Umbilical cord (tissue), 2 donors: ENCODE measurements at places on chromosomes 4 and X.
A peak's percentile ranks its signal among the peaks of the same experiment; 100 is the strongest.

- DNase-seq, result no peak
Measured at GRCh38 chr4:165628572-165628971, 244.5 kb upstream of the TLL1 start.

DNA sequence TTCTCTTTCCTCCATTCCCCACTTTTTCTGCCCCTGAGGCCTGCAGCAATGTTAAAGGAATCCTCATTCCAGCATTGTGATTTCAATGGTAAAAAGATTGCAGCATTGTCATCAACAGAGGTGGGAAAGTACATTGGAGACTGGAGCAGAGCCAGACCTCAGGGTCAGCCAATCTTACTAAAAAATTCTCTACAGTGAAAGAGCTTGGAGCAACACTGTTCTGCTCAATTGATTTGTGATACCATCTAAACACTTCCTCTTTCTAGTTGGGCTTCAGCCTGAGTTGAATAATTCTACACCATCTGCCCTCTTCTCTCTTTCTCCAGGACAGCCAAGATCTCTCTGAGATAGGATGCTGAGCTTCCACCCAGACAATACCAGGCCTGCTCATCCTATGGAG is 176.5 kb downstream of the AR start:
- DNase-seq, result no peak

DNA sequence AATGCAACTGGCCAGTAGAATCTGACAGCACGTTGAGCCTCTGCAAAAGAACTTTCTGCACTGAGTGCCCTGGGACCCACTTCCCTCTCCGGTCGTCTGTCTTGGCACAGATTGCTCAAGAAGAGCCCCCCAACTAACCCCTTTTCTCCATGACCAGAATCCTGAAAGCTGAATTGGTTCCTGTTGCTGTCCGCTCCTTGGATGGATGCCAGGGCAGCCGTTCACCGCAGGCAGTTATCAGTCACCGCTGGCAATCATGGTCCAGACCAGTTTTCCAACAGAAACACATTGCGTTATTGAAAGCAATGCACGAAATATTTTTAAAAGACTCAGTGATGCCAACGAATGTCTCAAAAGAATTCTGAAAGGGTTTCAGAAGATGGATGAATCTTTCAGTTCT is 733.7 kb upstream of the FRG1 start:
- no peak for DNase-seq

- peak; percentile 21 for DNase-seq
Measured at GRCh38 chr4:106530821-106531220, 162.2 kb upstream of the GIMD1 start.

DNA sequence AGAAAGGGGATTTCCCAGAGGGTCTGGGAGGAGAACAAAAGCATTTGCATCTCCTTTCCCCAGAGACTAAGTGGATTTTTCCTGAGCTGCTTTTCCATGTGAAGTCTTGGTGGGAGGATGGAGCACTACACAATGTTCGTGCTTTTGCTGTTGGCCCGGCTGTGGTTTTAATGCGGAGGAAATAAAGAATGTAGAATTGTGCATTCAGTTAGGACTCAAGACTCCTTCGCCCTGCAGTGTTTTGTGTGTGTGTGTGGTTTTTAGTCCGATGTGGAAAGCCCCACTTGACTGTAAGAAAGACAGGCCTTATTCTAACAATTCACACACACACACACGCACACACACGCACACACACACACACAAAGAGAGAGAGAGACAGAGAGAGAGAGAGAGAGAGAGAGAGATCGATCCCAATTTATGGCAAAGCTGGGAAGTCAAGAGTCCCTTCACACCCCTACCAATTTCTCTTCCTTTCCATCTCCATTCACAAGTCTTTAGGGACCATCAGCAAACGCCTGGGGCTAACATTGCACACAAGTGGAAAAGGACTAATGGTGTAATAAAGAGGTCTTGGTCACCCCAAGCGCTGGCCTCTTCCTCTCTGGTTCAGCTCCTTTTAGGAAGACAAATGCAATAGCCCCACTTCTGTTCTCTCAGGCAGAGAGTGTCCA is 44.2 kb downstream of the CLDN34 start:
- DNase-seq, result no peak

- DNase-seq, result no peak
Measured at GRCh38 chrX:108993909-108994308, 257.5 kb upstream of the IRS4 start.

DNA sequence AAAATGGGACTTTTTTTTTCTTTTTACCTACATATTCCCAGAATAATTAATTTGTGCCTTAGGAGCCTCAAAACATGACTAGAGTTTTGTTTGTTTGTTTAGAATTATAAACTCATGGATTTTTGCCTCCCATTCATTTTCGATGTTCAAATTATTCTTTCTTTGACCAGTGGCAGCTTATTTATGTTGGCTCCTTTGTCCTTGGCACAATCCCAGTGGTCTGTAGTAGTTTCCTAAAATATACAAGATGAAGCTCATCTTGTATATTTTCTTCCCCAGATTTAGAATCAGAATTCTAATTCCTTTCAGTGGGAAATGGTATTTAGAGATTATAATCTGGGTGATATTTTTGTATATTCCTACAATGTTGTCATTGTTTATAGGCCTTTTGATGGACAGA is 27.2 kb downstream of the DCK start:
- no peak for DNase-seq

GRCh38 chr4:8907596-8908205 is 36.1 kb upstream of the HMX1 start:
- DNase-seq, result no peak

DNA sequence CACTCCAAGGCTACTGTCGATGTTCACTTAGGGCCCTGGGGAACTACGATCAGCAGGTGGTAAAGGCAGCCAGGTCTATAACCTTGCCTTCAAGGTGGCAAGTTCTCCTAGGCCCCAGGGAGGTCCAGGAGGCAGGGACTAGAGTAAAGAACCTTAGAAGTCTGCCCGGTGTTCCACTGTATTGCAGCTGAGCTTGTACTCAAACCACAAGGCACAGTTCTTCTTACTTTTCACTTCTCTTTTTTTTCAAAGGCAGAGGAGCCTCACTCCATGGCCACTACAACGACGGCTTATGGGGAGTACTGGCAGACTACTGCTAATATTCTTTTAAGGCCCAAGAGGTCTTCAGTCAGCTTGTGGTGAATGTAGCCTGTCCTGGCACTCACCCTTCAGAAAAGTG is 78.8 kb upstream of the GPR174 start:
- no peak for DNase-seq

DNA sequence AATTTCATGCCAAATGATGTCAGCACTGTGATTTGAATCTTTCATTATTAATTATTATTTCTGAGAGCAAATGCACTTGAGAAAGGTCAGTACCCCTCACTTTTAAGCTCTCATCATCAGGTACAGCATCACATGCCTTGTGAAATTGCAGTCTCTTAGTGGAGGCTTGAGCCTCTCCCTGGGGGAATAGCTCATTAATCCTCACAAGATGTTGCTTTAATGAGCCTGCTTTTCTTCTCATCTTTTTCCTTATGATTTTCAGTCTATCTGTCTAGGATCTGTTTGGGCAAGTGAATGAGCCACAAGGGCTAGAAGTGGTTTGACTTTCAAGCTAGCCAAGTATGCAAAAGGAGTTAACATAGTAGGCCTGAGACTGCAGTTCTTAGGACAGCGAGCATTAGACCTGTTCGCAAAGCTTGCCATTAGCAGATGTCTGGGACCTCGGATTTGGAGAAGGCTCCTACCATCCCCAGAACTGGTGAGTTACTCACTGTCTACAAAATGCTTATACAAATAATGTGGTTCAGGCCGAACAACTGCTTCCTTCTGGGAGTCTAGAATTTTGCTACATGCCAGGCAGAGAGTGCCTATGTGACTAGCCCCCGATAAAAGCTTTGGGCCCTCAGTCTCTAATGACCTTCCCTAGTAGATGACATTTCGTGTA is 174.5 kb downstream of the IL15 start:
- no peak for DNase-seq

DNA sequence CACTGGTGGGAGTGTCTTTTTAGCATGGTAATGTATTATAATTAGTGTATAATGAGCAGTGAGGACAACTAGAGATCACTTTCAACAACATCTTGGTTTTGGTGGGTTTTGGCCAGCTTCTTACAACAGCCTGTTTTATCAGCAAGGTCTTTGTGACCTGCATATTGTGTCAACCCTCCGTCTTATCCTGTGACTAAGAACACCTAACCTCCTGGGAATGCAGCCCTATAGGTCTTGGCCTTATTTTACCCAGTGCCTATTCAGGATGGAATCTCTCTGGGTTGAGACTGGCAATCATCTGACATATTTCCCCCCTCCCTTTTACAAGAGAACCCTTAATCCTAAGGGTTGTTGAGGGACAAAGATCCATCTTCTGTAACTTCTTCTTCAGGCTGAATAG is 21.9 kb upstream of the ADH4 start:
- no peak for DNase-seq

DNA sequence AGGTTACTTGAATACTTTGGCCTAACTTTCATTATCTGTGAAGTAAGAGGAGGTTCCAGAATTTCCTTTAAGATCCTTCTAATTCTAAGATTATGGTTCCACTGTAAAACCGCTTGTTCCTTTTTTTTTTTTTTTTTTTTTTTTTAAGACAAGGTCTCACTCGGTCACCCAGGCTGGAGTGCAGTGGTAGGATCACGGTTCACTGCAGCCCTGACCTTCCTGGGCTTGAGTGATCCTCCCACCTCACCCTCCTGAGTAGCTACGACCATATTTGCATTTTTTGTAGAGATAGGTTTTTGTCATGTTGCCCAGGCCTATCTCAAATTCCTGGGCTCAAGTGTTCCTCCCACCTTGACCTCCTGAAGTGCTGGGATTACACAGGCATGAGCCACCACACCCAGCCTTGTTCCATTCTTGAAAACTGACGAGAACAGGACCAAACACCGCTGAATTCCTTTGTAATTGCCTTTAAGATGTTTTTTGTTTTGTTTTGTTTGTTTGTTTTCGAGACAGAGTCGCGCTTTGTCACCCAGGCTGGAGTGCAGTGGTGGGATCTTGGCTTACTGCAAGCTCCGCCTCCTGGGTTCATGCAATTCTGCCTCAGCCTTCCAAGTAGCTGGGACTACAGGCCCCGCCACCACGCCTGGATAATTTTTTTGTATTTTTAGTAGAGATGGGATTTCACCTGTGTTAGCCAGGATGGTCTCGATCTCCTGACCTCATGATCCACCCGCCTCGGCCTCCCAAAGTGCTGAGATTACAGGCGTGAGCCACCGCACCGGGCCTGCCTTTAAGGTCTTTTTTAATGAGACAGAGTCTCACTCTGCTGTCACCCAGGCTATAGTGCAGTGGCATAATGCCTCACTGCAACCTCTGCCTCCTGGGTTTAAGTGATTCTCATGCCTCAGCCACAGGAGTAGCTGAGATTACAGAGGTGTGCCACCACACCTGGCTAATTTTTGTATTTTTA is 6.8 kb downstream of the PDS5A start:
- DNase-seq, result no peak

GRCh38 chr4:189765301-189765700 is 175.4 kb upstream of the FRG1 start:
- no peak for DNase-seq

- peak; percentile 1 for DNase-seq
Measured at GRCh38 chrX:101164766-101165590, 54.6 kb upstream of the DRP2 start.

- peak; percentile 56 for DNase-seq
Measured at GRCh38 chrX:43087830-43088229, 309.9 kb upstream of the PPP1R2C start.

DNA sequence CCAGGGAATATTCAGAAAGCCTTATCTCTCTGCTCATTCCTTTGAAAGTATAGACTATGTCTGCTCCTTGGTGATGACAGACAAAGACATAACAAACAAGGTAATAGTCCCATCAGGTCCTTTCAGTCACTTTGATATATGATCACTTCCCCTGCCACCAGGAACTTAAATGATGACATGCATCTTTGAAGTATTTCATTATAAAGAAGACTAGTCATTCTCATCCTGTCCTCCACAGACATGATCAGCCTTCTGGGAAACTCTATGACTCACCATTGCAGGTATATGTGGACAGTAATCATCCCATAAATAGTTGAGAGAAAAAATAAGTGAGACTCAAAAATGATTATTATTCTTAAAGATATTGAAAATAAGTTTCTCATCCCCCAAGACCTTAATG is 117.5 kb upstream of the VCX2 start:
- no peak for DNase-seq

DNA sequence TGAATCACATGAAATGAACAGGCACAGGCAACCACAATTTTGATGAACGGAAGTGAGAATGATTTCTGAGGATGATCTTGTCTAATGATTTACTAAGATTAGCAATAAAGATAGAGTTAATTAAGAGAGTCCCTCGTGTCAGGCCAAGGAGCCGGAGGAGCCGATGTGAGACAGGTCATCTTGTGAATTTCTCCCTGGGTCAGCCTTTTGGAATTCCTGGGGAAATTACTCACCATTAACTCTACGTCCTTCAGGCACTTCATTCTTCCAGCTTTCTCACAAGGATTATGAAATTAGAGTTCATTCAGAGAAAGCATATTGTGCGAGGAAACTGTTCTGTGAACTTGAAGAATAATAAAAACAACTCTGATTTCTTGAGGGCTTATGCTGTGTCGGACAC is 86.7 kb downstream of the PSAPL1 start:
- no peak for DNase-seq

GRCh38 chr4:141912831-141913230 is 276.4 kb downstream of the IL15 start:
- DNase-seq, result peak; percentile 50

DNA sequence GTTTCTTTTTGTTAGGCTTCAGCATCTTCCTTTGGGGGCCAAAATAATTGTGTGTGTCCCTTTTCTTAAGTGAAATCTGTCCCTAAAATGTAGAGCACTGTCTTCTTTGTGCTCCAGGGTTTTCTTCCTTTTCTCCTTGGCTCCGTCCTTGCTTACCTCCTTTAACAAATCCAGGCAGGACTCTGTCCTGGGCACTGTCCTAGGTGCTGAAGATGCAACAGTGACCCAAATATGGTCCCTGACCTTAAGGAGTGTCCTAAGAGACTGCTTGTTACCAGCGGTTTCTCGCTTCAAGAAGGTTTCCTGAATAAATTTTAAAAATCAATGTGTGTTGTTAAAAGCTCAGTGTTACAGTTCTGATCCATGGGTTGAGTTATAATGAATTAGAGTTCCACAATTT is 471.8 kb downstream of the KCNIP4 start:
- peak; percentile 35 for DNase-seq

GRCh38 chr4:143626134-143626911 is 74.2 kb downstream of the FREM3 start:
- peak; percentile 56 for DNase-seq

DNA sequence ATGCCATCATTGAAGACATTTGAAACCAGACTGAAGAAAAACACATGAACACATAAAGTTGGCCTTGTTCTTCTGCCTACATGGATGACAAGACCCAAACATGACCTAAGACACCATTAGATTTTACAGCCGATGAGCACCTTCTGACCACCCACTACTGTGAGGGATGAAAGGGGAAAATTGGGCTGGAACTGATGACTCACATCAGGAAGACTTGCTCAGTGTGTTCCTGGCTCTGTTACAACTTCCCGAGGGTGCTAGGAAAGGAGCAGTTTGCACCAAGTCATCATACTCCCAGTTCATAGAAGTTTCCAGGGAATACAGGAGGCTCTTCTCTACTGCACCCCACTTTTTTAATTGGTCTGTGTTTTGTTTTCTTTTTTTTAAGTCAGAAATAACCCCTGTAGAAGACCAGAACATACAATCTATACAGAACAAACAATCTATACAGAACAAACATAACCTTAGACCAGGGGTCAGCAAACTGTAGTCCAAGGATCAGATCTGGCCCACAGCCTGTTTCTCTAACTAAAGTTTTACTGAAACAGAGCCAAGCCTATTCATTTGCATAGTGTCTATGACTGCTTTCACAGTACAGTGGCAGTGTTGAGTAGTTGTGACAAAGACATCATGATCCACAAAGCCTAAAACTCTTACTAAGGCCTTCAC is 25.3 kb downstream of the BTC start:
- DNase-seq, result no peak

GRCh38 chr4:59818656-59819055 is 1381.5 kb upstream of the ADGRL3 start:
- no peak for DNase-seq
